ENCODE measurements at places on chromosomes 3 and 15.

DNA sequence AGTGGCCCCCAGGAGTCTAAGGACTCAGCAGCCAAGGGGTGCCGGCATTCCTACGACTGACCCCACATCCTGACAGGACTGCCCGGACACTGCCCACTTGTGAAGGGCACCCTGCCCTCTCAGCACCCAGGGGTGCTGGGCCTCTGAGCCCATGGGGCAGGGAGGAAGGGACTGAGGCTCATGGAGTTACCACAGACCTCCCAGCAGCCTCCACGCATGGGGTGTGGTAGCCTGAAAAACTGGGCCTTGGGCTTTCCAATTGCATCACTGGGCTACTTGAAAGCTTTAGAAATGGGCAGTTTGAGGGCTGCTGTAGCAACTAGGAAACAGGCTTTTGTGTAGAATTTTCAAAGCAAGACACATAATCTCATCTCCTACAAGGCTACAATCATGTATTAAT is 13.2 kb downstream of the TKT start:
- no peak for DNase-seq

DNA sequence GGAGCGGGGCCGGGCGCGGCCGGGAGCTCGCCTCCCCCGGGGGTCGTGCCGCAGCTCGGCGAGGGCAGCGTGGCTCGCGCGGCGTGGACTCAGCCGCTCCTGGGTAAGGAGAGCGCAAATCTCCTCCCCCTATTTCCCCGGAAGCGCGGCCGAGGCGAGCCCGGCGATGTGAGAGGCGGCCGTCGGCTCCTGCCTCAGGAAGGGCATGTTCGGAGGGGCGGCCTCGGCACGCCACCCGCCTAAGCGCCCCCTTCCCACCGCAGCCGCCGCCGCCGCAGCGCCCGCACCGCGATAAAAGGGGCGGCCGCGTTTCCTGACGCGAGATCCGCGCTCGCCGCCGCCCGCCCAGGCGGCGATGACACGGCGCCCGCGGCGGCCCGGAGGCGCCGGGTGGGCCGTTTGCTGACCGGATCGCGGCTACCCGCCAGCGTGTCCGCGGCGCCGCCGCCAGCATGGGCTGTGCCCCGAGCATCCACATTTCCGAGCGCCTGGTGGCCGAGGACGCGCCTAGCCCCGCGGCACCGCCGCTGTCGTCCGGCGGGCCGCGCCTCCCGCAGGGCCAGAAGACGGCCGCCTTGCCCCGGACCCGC is at the start of gene PDE8A:
TSS of gene PDE8A (plus strand) at position 146 of the 590 bp plus-strand sequence. CDS start at position 453, 307 bp downstream.
- DNase-seq, result peak; percentile 86

DNA sequence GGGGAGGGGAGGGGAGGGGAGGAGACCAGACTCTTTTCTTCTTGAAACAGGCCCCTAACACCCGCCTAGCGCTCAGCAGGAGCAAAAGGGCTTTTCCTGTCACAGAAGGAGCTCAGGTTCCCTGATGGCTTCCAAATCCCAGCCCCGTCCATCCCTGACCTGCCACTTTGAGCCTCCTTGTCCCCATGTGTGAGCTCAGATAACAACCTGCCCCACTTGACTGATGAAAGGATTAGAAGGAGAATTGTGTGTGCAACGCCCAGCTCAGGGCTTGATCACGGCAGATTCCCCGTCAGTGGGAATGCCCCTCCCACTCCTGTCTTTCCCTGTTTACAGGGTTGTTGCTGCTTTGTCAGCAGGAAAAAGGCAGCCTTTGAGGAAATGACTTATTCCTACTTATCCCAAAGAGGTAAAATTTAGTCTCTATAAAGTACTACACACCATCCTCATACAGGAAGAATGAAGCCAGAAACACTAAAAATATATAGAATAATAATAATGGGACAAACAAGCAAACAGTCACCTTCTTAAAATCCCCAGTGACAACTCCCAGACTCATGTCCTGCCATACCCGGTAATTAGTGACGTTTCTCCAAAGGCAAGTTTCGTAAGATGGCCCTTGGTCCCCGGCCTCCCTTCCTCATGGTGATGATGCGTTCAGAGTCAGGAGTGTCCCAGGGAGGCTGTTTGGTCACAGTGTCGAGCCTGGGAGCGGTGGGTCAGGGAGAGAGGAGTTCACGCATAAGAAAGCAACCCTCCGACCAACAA is 6.1 kb upstream of the LRRC15 start:
- DNase-seq, result no peak

GRCh38 chr15:74269362-74270035 is 33.4 kb downstream of the CCDC33 start:
- no peak for DNase-seq

DNA sequence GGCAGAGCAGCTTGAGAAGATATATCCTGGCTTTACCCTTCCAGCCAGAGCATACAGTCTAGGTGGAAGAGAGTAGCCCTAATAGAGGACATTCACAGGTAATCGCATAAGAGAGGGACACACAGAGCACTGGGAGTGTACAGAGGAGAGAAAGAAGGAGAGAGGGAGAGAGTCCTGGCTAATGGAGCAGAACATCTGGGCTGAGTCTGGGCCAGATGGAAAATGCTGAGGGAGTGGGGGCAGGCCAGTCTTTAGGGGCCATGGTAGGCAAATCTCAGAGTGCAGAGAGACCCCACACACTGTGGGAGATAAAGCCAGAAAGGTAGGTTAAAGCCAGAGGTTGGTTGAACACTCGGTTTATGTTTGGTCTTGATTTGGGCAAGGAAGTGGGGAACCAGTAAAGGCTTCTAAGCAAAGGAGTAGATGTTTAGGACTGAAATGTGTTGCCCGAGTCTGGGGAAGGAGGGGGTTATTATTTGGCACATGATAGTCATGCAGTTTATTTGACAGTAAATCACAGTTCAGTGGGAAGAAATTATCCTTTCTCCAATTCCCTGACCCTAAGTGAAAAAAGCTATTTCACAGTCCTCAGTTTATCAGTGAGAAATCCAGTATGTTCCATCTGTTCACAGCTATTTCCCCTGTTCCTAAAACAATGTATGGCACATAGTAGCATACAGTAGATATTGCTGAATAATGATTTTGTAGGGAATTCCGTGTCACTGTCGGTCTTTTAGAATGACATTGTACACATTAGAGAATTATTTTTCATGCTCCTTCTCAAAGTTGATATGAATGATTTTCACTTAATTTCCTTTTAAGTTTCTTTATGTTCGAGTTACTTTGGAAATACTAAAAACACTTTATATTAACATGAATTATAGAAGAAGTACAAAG is 45.7 kb downstream of the PDHB start:
- no peak for DNase-seq

GRCh38 chr3:65948841-65949573 is 89.7 kb downstream of the MAGI1 start:
- no peak for DNase-seq

DNA sequence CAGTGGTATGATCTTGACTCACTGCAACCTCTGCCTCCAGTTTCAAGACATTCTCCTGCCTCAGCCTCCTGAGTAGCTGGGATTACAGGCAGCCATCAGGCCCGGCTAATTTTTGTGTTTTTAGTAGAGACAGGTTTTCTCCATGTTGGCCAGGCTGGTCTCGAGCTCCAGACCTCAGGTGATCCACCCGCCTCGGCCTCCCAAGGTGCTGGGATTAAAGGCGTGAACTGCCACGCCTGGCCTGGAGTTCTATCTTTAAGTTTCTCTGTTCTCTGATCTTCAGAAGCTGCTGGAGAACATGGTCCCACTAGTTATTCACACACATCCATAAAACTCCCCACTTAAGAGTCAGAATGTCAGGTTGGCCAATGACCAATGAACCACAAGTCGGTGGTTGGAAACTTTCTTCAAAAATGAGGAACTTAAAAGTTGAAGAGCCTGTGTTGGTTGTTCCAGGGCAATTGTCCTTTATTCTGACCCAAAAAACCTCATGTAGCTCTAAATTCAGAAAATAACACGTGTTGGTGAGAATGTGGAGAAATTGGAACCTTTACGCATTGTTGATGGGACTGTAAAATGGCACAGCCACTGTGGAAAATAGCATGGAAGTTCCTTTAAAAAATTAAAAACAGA is 55.9 kb upstream of the PIK3CB start:
- DNase-seq, result no peak

DNA sequence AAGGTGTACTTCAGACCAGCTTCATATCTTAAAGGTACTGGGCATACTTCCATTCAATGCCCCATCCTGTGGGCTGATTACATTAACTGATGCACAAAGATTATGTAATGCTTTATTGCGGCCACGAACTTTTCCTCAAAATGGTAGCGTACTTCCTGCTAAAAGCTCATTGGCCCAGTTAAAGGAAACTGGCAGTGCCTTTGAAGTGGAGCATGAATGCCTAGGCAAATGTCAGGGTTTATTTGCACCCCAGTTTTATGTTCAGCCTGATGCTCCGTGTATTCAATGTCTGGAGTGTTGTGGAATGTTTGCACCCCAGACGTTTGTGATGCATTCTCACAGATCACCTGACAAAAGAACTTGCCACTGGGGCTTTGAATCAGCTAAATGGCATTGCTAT is 3.4 kb downstream of the SKIL start:
- DNase-seq, result no peak

- no peak for DNase-seq
These were observed 518.2 kb upstream of the NAALADL2 start for GRCh38 chr3:174340624-174341587.

- no peak for DNase-seq
These were observed 31.2 kb downstream of the MAGEF1 start for GRCh38 chr3:184680385-184681345.

DNA sequence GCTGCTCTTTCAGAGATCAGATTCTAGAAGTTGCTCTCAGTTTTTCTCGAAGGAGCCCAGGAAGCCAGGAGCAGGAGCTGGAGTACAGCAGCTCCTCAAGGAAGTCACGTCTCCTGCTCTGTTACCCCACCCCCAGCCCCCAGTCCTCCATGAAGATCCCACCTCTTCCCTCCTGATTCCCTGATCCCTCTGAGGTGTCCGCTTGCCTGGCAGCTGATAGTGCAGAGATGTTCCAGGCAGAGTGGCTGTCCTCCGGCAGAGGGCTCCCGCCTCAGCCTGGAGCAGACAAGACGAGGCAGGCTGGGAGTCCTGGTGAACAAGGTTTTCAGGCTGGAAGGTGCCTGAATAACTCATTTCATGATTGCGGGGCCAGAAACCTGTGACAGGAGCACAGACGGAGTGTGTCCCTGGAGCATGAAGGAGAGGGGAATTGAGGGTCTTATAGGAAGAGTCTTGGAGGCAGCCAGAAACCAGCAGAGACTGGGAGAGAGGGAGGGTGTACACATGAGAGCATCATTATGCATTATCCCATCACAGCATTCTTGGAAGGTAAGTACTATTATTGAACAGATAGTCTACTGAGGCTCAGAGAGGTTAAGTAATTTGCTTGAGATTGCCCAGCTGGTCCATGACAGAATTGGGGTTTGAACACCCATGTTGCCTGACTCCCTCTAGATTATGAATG is 1.2 kb downstream of the HRH1 start:
- no peak for DNase-seq

- no peak for DNase-seq
These were observed 116.2 kb upstream of the CHRM5 start for GRCh38 chr15:33852094-33852493.

DNA sequence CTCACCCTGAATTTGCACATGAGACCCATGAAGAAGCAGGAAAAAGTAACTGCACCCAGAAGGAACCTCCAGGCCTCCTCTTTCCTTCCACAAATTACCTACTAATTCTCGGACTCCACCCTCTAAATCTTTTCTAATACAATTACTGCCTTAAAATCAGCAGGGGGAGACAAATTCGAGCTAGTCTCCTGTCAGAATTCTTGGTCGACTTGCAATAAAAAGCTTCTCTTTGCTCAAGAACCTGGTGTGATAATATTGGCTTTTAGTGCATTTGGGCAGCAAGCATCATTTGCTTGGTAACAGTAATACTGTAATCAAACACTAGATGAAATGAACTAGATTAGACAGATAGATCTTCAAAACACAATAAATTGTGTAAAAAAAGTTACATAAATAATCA is 281.9 kb downstream of the RAP2B start:
- DNase-seq, result no peak

- no peak for DNase-seq
These were observed 1159.6 kb downstream of the TBL1XR1 start for GRCh38 chr3:176037636-176038035.

GRCh38 chr3:156516284-156516683 is 38.6 kb downstream of the SSR3 start:
- DNase-seq, result no peak

GRCh38 chr15:52406601-52407000 is 111.0 kb upstream of the MYO5C start:
- DNase-seq, result no peak

DNA sequence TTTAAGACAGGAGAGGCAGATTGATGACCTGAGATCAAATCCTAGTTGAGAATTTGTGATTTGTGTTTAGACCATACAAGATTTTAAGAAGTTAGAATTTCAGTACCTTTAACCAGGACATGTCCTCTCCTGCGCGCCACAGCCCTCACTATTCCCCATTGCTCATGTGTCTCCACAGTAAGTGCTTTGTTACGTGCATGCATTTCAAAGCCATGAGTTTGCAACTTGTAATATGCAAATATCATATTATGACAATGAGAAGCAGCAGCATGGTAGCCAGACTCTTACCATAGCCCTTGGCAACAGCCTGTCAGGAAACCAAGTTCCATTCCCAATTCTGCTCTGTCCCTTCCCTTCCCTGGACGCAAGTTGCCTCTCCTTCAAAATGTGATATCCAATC is 73.3 kb upstream of the ATP13A5 start:
- no peak for DNase-seq

- no peak for DNase-seq
These were observed 1.6 kb upstream of the RNU6-1 start for GRCh38 chr15:67841513-67841762.

GRCh38 chr3:46472736-46473135 is 8.0 kb upstream of the LTF start:
- no peak for DNase-seq

DNA sequence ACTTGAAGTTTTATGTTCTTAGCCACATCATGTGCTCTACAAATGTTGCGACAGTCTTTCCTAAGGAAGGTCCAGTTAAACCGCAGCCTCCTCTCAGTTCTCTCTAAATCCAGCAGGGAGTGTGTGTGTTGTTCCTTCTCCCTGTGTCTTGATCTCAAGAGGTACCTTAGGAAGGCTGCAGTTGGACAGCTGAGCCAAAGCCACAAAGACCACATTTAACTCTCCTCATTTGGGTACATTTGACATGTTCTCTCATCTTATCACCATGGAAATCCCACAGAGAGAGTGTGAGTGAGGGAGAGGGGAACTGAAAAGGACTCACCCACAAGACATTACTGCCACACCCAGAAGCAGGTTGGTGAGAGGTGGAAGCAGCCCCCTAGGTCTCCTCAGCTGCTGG is 79.5 kb downstream of the CD200R1L start:
- DNase-seq, result no peak

- no peak for DNase-seq
These were observed 410.3 kb downstream of the AGBL1 start for GRCh38 chr15:86489981-86490380.

GRCh38 chr3:193645806-193646205 is 52.8 kb downstream of the OPA1 start:
- no peak for DNase-seq

DNA sequence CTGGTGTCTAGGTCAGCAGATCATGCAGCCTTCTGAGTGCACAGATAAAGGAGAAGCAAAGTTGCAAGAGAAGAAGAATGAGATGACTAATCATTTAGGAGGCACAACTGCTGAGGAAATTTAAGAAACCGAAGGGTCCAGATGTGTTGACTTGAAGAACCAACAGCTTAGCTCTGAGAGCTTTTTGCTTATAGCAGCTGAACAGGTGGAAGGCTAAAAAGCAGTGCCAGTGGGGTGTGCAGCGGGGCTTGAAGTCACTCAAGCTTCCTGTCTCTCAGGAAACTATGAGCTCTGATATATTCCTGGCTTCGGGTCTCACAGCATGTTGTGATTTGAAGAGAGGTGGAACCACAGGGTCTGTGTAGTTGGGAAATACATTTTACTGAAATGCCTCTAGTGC is 305.7 kb downstream of the RYR3 start:
- no peak for DNase-seq

GRCh38 chr3:35638980-35639253 is 408 bp upstream of the ARPP21 start:
- no peak for DNase-seq
